ENCODE measurements at places on chromosomes 11 and 22.
A peak's percentile ranks its signal among the peaks of the same experiment; 100 is the strongest.

GRCh38 chr11:18731949-18732821 is 6.2 kb upstream of the IGSF22 start:
- DNase-seq = peak; percentile 32

- no peak for DNase-seq
Measured at GRCh38 chr11:16318320-16318719, 38.0 kb downstream of the SOX6 start.

DNA sequence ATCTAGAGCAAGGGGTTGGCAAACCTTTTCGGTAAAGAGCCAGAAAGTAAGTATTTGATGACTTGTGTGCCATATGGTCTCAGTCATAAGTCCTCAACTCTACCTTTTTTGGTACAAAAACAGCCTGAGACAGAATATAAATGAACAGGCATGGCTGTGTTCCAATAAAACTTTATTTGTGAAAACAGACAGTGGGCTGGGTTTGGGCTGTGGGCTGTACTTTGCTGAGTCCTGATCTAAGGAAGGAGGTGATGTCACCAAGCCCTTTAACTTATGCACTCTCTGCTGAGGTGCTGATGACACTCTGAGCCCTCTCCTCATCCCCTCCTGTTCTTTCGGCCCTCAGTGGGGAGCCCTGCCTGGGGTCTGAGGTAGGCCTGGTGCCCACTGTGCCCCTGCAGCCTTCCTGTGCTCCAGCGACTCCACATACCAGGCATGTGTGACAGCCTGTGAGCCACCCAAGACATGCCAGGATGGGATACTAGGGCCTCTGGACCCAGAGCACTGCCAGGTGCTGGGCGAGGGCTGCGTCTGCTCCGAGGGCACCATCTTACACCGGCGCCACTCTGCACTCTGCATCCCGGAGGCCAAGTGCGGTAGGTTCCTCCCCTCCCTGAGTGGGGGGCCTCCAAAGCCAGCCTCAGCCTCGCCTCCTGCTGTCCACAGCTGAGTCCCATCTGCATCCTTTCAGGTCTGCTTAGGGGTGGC is 85.9 kb upstream of the MYOD1 start:
- DNase-seq = no peak

DNA sequence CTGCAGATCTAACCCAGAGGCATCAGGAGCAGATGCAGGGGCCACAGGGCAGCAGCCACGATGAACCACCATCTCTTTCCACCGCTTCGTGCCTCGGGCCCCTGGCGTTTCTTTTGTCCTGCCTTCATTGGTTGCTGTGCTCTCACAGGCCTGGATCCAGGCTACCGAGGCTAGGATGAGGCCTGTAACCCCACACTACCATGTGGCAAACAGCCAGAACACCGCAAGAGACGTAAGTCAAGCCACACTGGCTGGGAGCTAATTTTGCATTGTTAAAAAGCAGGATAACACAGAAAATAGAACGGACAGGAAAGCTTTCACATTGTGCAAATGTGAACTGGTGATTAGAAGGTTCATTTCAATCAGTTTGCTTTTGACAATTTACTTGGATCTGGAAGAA is 15.7 kb upstream of the ARFGAP3 start:
- no peak for DNase-seq

- no peak for DNase-seq
Measured at GRCh38 chr11:22389526-22390282, 51.5 kb downstream of the SLC17A6 start.

- DNase-seq = no peak
Measured at GRCh38 chr11:69848201-69848600, 29.0 kb upstream of the FGF3 start.

DNA sequence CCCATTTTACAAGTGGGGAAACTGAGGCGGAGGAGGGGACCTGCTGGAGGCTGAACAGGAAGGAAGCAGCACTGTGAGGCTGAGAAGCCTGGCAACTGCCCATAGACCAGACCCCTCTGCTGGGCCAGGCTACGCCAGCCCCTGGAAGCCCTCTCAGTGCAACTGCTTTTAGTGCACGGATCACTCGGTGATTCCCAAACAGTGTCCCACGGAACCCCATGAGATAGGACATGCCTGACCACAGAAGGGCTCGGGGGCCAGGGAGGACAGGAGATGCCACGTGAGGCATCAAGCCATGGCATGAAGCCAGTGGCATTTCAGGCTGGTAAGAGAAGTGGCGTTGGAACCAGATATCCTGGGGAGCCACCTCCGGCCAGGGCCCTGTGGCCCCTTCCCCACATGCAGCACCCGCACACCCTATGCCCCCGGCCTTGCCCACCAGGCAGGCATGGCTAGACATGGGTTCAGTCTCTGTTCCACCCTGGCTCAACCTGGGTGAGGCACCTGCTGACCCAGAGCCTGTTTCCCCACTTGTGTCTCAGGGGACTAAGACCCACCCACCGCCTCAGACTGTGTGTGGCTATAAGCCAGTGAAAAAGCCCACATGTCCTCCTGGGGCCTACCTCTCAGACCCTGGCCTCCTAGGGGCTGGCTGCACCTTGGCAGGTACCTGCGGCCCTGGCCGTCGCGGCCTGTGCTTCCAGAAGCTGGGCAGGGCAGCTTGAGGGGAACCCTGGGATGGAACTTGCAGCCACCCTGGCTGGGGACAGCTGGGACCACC is 84.1 kb downstream of the WNT7B start:
- no peak for DNase-seq

GRCh38 chr11:27331981-27332380 is 31.0 kb downstream of the CCDC34 start:
- no peak for DNase-seq

DNA sequence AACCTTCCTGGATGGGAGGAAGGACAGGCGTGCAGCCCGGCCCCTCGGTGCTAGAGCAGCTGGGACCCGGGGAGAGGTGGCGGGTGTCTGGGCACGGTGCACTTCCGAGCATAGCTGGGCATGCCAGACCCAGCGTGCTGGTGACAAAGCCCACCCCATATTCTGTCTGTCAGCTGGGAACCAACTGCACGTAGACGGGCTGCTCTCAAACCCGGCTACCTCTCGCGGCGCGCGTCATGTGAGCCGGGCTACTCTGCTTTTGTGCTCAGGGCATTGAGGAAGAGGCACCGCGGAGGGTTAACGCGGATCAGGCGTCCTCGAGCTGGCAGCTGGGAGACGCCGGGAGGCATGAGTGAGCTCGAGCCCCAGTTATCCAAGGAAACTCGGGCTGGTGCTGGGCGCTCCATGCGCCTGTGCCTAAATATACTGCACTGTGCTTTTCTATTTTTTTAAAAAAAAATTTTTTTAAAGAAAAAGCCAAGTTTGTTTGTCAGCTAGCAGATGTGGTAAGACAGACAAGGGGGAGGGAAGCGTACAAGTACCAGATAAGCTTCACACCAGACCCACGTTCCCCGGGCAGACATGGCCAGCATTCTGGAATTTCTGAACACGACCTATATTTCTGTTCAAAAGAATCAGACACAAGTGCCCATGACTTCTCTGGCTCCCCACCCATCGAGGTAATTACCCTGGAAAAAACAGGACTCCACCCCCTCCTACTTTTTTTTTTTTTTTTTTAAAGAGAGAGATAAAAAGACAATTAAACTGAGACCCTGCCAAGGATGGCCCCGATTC is 425.6 kb downstream of the SHANK2 start:
- DNase-seq = no peak

DNA sequence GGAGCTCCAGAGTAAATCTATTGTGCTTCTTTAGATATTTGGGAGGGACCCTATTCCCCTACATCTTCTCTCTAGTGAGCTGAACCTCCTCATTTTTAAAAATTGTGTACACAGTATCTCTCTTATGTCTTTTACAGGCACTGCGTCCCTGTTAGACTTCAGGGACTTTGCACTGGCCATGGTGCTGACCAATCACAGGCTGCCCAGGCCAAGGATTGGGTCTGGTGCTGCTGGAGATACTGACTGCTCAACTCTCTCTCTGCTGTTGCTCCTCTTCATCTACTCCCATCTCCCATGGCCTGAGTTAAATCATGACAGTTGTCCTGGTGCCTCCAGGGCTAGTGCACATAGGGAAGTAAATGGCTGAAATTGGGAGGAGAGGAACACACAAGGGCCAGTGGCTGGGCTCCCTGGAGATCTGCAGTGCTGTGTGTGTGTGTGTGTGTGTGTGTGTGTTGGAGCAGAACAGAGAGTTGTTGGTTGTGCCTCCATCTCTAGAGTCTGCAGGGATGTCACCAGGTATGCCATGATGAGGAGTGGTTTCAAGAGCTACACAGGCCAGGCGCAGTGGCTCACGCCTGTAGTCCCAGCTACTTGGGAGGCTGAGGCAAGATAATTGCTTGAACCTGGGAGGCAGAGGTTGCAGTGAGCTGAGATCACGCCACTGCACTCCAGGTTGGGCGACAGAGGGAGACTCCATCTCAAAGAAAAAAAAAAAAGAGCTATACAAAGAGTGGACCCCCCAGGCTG is 155.3 kb downstream of the ST3GAL4 start:
- no peak for DNase-seq

Data from ACHN (cell line).